Vein endothelial cell (primary cell): ENCODE measurements at places on chromosomes 7 and 10. TPM values are rescaled to one million over a fixed set of nuclear protein-coding genes. Genes with fewer than 3 reads are reported as not detected.

Gene PRLHR
- not detected in 2 replicates for total RNA-seq

Gene EVX1
- not detected in 2 replicates for total RNA-seq

Gene SDK1
- total RNA-seq, result 0.19 and 0.65 TPM in 2 replicates

Gene MMP21
- total RNA-seq, result 0.10 and 0.33 TPM in 2 replicates

Gene DIP2C
- 7.8 and 8.3 TPM in 2 replicates for total RNA-seq

Gene DLG5
- total RNA-seq, result 10.4 and 17.0 TPM in 2 replicates

Gene TMEM213
- total RNA-seq, result not detected in 2 replicates

Gene MYH16
- 0.33 and 0.38 TPM in 2 replicates for total RNA-seq

Gene CTTNBP2
- total RNA-seq, result not detected in 2 replicates

Gene ATOH7
- total RNA-seq, result not detected in 2 replicates

Gene GRM3
- not detected in 2 replicates for total RNA-seq

Gene CPA2
- total RNA-seq, result not detected in 2 replicates

Gene UTF1
- not detected in 2 replicates for total RNA-seq

Gene KDM7A
- total RNA-seq, result 8.1 and 11.4 TPM in 2 replicates

Gene GIMAP7
- total RNA-seq, result 25.2 and 31.6 TPM in 2 replicates

Gene SPDYE11
- not detected in 2 replicates for total RNA-seq

Gene ZNF365
- total RNA-seq, result under 0.01 TPM in 1 of 2 replicates, not detected in the other

Gene YWHAG
- 188 and 211 TPM in 2 replicates for total RNA-seq

Gene MUC3A
- under 0.01 TPM in 1 of 2 replicates, not detected in the other for total RNA-seq

Gene AGR2
- not detected in 2 replicates for total RNA-seq

Gene HPSE2
- total RNA-seq, result under 0.01 TPM in 1 of 2 replicates, not detected in the other

Gene RBP4
- total RNA-seq, result not detected in 2 replicates

Gene POLR2J3
- 85.0 and 93.7 TPM in 2 replicates for total RNA-seq

Gene PTPN12
- 95.0 and 102 TPM in 2 replicates for total RNA-seq

Gene UFSP1
- 2.5 and 2.9 TPM in 2 replicates for total RNA-seq

Gene ZNF775
- total RNA-seq, result 4.8 and 6.9 TPM in 2 replicates

Gene ZNF212
- 7.1 and 8.2 TPM in 2 replicates for total RNA-seq

Gene CPEB3
- total RNA-seq, result 1.8 and 2.0 TPM in 2 replicates

Gene ASB10
- total RNA-seq, result not detected in 2 replicates

Gene PNLIPRP3
- not detected in 2 replicates for total RNA-seq

Gene TDRD1
- total RNA-seq, result under 0.01 TPM in 1 of 2 replicates, not detected in the other

Gene LRRC4
- 2.3 and 2.9 TPM in 2 replicates for total RNA-seq

Gene TMEM229A
- total RNA-seq, result not detected in 2 replicates

Gene SLC26A5
- total RNA-seq, result 0.33 and 0.38 TPM in 2 replicates

Gene AOAH
- total RNA-seq, result 0.10 and 0.65 TPM in 2 replicates

Gene NOM1
- total RNA-seq, result 21.6 and 27.6 TPM in 2 replicates

Gene OR2F1
- total RNA-seq, result not detected in 2 replicates

Gene BCL7B
- 35.9 and 37.2 TPM in 2 replicates for total RNA-seq

Gene MBL2
- not detected in 2 replicates for total RNA-seq

Gene WEE2
- not detected in 2 replicates for total RNA-seq

Gene ENTPD1
- total RNA-seq, result 40.5 and 41.2 TPM in 2 replicates

Gene LIPK
- not detected in 2 replicates for total RNA-seq

Gene GIMAP6
- total RNA-seq, result 171 and 211 TPM in 2 replicates

Gene PNLIP
- not detected in 2 replicates for total RNA-seq

Gene UBTD1
- 76.6 and 84.6 TPM in 2 replicates for total RNA-seq

Gene SPDYE2
- not detected in 2 replicates for total RNA-seq

Gene PIK3CG
- 8.8 and 17.3 TPM in 2 replicates for total RNA-seq

Gene PODXL
- total RNA-seq, result 167 and 193 TPM in 2 replicates
